Activated CD4-positive, alpha-beta T cell treated with anti-CD3 and anti-CD28 coated beads, Interleukin-2, amount 10 ng/mL, durations not matched to agents 7 days and 5 days (primary cell): ENCODE measurements at places on chromosomes 7 and 10.

GRCh38 chr10:100008708-100009282 is 952 bp downstream of the DNMBP start:
- peak overlapping the region; percentile 80 for H3K4me3 ChIP-seq
- H3K27ac ChIP-seq = no peak overlapping the region
- peaks cover 38% of the 10 kb centered on the region for H3K4me1 ChIP-seq
- DNase-seq = no peak
- H3K36me3 ChIP-seq = no peaks in the 10 kb centered on the region

- no peak for DNase-seq
- no peaks in the 10 kb centered on the region for H3K36me3 ChIP-seq
- H3K27ac ChIP-seq = no peak overlapping the region
- no peak overlapping the region for H3K4me3 ChIP-seq
These were observed 152.3 kb upstream of the LANCL2 start for GRCh38 chr7:55212838-55213237.

DNA sequence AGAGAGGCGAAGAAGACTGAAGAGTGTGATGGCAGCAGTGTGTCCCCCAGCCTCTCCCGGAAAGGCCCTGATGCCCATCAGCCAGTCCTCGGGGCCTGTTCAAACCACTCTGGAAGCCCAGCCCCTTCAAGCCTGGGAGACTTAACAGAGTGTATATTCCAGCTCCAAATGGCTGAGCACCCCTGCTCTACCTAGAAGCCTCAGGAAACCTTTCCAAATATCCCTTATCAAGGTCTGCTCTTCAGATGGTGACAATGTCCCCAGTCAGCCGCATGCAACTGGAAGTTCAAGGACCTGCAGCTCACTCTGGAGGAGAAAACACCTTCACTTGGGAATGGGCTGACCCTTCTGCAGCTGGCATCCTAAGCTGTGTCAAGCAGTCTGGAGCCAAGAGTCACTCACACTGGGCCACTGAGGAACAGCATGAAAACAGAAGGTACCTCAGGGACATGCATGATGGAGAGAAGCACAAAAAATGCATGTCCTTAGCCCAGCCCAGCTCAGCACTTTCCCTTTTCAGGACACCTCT is 10.2 kb downstream of the ANXA11 start:
- DNase-seq = no peak
- peak overlapping the region; percentile 82 for H3K27ac ChIP-seq
- H3K27me3 ChIP-seq = no peaks in the 10 kb centered on the region
- peaks cover 41% of the 10 kb centered on the region for H3K36me3 ChIP-seq

GRCh38 chr7:26245150-26245549 is 43.6 kb downstream of the CBX3 start:
- H3K27me3 ChIP-seq = no peaks in the 10 kb centered on the region
- no peaks in the 10 kb centered on the region for H3K36me3 ChIP-seq
- no peak overlapping the region for H3K27ac ChIP-seq
- H3K4me1 ChIP-seq = peaks cover 2% of the 10 kb centered on the region

DNA sequence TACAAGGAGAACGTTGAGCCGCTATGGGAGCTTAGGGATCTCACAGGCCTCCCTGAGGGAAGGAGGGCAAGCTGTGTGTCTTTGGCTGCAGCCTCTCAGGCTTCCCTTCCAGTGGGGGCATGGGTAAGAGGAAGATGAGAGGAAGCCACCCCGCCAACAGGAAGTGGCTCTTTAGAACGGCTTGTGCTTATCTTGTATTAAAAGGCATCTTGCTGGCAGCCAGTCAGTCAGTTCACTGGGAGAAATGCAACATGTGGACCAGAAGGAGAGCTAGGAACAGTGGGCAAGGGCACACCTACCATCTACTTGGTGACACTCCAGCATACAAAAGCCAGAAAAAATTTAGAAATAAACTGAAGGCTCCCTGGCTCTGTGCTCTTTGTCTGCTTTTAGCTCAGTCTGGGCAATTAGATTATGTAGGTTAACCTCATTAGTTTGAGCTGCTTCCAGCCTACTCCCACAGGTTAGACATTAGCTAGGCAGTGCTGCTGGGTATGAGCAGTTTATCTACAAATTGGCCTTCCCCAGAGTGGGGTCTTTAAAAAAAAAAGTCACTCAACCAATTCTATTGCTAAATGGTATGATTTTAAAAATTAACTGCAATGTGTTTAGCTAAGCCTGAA is 595.9 kb downstream of the KCNMA1 start:
- DNase-seq = peak; percentile 38
- peaks cover 8% of the 10 kb centered on the region for H3K4me1 ChIP-seq
- H3K27me3 ChIP-seq = no peaks in the 10 kb centered on the region
- H3K27ac ChIP-seq = peak overlapping the region; percentile 77
- H3K36me3 ChIP-seq = no peaks in the 10 kb centered on the region
- no peak overlapping the region for H3K4me3 ChIP-seq

DNA sequence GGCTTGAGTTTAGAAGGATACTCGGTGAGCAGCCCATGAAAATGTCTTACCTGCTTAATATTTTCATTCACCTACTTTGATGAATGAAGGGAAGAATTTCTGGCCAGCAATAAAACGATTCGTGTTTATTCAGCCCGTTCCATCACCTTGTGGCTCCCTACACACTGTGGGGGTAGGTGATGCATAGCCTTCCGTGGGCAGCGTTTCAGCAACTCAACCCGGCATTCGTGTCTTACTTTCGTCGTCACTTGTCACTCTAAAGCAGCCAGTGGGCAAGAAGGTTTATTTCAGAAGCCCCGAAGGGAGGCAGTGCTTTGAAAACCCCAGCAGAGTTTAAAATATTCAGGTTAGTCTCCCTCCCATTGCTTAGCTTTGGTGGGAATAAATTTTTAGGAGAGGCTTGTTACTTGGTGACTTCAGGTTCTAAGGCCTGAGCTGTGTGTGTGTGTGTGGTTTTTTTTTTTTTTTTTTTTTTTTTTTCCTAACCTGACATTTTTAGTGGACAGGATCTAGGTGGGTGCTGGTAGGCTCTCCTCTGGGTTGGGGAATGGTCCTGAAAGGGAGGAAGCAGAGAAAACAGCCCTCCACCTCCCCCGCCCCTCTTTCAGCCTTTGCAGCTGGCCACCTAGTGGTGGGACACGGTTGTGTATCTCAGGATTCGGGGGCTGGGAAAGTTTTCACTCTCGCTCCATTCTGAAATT is 1.8 kb downstream of the GRK5 start:
- peaks cover 61% of the 10 kb centered on the region for H3K4me1 ChIP-seq
- H3K36me3 ChIP-seq = peaks cover 14% of the 10 kb centered on the region
- H3K27ac ChIP-seq = peak overlapping the region; percentile 87

- no peak overlapping the region for H3K4me3 ChIP-seq
- H3K36me3 ChIP-seq = no peaks in the 10 kb centered on the region
- no peaks in the 10 kb centered on the region for H3K4me1 ChIP-seq
- DNase-seq = no peak
- H3K27me3 ChIP-seq = no peaks in the 10 kb centered on the region
- no peak overlapping the region for H3K27ac ChIP-seq
These were observed 1481.3 kb downstream of the GATA3 start for GRCh38 chr10:9535744-9536143.

- DNase-seq = no peak
- no peaks in the 10 kb centered on the region for H3K27me3 ChIP-seq
- H3K27ac ChIP-seq = no peak overlapping the region
- no peak overlapping the region for H3K4me3 ChIP-seq
- H3K36me3 ChIP-seq = no peaks in the 10 kb centered on the region
These were observed 40.6 kb upstream of the ADD3 start for GRCh38 chr10:109966961-109967738.

GRCh38 chr7:96131525-96131924 is 190.4 kb downstream of the SLC25A13 start:
- H3K27ac ChIP-seq = no peak overlapping the region
- no peak for DNase-seq
- H3K4me1 ChIP-seq = no peaks in the 10 kb centered on the region
- H3K4me3 ChIP-seq = no peak overlapping the region
- no peaks in the 10 kb centered on the region for H3K27me3 ChIP-seq

DNA sequence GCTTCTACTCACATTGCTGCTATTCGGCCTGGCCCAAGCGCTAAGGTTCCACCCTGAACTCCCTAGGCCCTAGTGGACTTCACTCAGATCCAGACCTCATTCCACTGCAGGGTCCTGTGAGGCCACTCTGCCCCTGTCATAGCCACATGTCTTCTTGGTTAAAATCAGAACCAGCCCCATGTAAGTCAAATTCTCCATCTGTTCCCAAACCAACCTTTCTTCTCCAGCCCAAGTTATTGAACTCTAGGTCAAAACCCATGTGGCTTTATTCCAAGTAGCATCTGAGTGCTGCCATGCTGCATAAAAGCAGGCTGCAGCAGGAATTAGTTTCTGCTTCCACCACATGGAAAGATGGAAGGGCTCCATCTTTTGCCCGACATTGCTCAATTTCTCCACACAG is 281.2 kb downstream of the SNX13 start:
- H3K4me1 ChIP-seq = no peaks in the 10 kb centered on the region
- no peak for DNase-seq

DNA sequence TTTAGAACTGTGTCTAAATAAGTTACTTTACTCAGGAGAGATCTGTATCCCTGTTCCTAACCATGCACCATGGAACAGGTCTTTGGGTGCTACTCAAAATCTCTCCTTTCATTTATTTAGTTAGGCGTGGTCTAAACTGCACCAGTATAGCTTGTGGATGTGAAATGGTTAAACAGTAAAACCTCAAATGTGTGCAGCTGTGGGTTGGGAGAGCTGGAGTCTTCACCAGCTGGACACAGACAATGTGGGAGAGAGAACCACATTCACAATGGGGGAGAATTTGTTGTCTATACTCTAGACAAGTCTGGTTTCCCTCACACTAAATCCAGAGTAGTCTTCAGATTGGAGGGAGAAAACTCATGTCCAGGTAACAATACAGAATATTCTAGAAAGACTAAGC is 31.2 kb upstream of the IKZF1 start:
- peaks cover 57% of the 10 kb centered on the region for H3K4me1 ChIP-seq
- H3K27me3 ChIP-seq = no peaks in the 10 kb centered on the region
- peaks cover 17% of the 10 kb centered on the region for H3K36me3 ChIP-seq
- no peak for DNase-seq

DNA sequence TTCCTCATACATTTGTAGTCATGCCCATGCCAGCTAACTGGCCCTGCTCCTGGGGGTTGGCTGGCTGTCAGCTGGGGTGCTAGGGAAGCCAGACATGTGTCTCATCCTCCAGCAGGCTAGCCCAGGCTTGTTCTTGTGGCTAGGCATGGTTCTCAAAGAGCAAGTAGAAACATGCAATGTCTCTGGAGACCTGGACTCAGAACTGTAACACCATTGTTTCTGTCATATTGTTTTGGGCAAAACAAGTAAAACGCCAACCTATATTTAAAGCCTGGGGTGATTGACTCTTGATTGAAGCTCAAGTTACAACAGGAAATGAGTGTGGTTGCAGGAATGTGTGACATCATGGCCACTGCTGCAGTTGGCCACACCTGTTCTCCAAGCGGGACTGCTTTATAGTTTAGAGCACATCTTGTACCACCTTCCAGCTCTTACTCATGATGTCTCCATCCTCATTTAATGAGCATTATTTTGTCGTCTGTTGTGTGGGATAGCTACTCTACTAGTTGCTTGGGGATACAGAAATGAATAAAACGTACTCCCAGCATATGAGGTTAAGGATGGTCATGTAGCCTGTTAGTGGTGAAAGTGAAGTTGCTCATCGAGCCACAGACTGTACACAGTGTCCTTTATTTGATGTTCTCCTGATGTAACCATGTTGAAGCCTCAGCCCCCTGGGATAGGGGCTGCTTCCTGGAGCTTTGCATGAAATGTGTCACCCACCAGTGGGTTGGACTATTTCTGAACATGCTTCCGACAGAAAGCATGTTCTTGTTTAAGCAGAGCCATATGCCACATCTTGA is 168.4 kb downstream of the SORCS3 start:
- H3K4me1 ChIP-seq = peaks cover 6% of the 10 kb centered on the region
- no peak overlapping the region for H3K27ac ChIP-seq
- no peaks in the 10 kb centered on the region for H3K27me3 ChIP-seq
- DNase-seq = no peak
- no peaks in the 10 kb centered on the region for H3K36me3 ChIP-seq

- H3K36me3 ChIP-seq = no peaks in the 10 kb centered on the region
- H3K27me3 ChIP-seq = no peaks in the 10 kb centered on the region
- no peak for DNase-seq
- peaks cover 4% of the 10 kb centered on the region for H3K4me1 ChIP-seq
- H3K4me3 ChIP-seq = no peak overlapping the region
These were observed 135.3 kb downstream of the ARHGAP22 start for GRCh38 chr10:48469516-48470020.

GRCh38 chr10:113680190-113681111 is 739 bp downstream of the CASP7 start:
- H3K4me1 ChIP-seq = peaks cover 44% of the 10 kb centered on the region
- peak overlapping the region; percentile 94 for H3K27ac ChIP-seq
- H3K27me3 ChIP-seq = no peaks in the 10 kb centered on the region
- H3K36me3 ChIP-seq = peaks cover 32% of the 10 kb centered on the region
- DNase-seq = peak; percentile 26

DNA sequence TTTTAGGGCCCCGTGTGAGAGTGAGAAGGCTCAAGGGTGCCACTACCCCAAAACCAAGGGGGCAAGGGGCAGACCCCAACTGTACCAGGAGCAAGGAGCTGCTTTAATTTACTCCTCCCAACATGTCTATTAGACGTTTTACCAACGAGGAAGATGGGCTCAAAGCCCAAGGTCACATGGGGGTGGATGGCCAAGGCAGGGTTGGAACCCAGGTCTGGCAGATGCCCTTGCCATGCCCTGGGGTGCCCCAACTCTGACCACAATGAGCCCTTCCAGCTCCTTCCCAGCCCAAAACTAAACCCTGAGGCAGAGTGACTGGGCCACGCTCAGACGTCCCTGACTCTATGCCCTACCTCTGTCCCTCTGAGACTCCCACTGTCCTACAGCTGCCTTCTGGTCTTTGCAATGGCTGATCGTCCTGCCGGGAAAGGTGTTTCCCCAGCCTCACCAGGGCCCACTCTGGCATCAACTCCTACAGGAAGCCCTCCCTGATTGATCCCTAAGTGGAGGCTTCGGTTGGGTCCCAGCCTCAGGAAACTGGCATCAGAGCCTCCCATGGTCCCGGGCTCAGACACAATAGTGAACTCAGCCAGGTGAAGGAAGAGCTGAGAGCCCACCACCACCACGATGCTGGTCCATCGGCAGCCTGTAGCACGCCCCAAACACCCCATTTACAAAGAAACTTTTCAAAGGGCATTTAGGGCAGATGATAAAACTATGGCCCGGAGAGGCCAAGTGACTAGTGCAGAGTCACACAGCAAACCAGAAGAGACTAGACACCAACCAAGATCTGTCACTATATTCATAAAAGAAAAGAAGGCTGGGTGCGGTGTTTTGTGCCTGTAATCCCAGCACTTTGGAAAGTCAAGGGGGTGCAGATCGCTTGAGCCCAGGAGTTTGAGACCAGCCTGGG is 60.2 kb upstream of the MYL10 start:
- H3K4me1 ChIP-seq = peaks cover 9% of the 10 kb centered on the region
- H3K27me3 ChIP-seq = no peaks in the 10 kb centered on the region

DNA sequence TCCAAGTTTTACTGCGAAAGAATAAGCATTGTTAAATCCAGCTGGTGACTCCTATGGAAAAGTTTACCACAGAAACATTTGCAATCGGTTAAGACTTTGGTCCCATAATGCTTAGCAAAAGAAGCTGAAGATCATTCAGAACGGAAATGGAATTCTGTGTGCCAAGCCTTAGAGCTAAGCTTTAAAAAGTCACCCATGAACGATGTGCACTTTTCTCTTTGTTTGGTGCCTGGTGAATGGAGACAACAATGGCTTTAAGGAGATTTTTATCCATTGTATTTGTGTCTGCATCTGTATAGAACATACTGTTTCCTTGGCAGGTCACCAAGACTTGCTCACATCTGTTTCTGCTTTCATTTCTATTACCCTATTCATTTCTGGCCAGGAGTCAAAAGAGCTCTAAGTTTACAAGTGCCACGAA is 26.3 kb upstream of the COL1A2 start:
- H3K4me3 ChIP-seq = no peak overlapping the region
- H3K27ac ChIP-seq = no peak overlapping the region
- H3K36me3 ChIP-seq = no peaks in the 10 kb centered on the region
- no peak for DNase-seq
- H3K27me3 ChIP-seq = peaks cover 2% of the 10 kb centered on the region
